ENCODE measurements at places on chromosomes 1 and 21. TPM values are rescaled to one million over a fixed set of nuclear protein-coding genes. Genes with fewer than 3 reads are reported as not detected.

The SHE gene
- polyA plus RNA-seq, result not detected

The POGK gene
- 19.4 TPM for polyA plus RNA-seq

The KRTAP13-2 gene
- not detected for polyA plus RNA-seq

The MATN1 gene
- polyA plus RNA-seq, result 1.3 TPM

The EFCAB7 gene
- 5.0 TPM for polyA plus RNA-seq

The LYPD8 gene
- polyA plus RNA-seq, result not detected

The KRTAP12-2 gene
- not detected for polyA plus RNA-seq

The MFSD2A gene
- polyA plus RNA-seq, result 0.65 TPM

The INTS11 gene
- 45.9 TPM for polyA plus RNA-seq

The CFAP57 gene
- 0.37 TPM for polyA plus RNA-seq

The TSTD1 gene
- polyA plus RNA-seq, result 740 TPM

DNA sequence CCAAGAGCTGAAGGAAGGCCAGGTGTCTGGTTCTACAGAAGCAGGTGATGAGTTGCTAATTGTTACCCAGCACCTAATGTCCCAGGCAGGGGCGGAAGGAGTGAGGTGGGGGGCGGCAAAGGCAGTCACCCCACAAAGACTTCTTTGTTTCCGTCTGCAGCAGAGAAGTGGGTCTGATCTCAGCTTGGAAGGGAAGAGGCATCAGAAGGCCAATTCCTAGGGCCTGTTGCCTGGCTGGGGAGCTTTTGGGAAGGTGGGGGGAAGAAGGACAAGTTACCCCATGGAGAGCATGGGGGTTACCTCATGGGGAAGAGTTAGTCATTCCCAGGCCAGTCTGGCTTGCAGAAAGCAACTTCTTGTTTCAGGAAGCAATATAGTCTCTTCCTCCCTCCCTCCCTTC is 10.9 kb downstream of the IGSF21 start:
- DNase-seq, result no peak

- no peak for DNase-seq
These were observed 61.6 kb upstream of the SLC45A1 start for GRCh38 chr1:8256321-8256720.

DNA sequence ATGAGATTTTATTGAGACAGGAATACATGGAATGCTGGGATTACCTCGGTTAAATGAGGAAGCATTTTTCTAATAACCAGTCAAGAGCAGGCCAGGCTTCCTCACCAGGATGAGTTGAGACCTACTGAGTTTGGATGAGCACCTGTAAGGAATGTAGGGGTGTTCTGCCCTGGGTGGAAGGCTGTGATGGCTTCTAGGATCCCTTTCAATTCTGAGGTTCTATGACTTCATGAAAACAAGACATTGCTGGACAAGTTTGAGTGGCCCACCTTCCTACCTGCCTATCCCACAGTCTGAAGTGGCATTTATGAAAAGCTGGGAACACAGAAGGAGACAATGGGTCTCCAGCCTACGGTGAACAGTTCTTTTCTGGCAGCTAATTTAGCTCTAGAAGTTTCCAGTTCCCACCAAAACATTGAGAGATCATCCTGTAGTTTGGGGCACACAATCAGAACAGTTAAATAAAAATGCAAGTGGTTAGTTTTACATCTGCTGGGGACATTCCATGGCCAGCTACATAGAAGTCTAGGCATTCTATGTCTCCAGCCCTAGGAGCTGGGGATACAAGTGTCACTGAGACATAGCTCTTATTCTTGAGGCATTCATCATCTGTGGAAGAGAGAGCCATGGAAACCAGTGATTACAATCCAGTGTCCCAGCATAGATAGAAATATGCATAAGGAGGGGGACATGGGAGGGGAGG is 51.3 kb upstream of the TSPAN2 start:
- DNase-seq, result no peak

- no peak for DNase-seq
These were observed 19.7 kb upstream of the HYI start for GRCh38 chr1:43473463-43473862.

DNA sequence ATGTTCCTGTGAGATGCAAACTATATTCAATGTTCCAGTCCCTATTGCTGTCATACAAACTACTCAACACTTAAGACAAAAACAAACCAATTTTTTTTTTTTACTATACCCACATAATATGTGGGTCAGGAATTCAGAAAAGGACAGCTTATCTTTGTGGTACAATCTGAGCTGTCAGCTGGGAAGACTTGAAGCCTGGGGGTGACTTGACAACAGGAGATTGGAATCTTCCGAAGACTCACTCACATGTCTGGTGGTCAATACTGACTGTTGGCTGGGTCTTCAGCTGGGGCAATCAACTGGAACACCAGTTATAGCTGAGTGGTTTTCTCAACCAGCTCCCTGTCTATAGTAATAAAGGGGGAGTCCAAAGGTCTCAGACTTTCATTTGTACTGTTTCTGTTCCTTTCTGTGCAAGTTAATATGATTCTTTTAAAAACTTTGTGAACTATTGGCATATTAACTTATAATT is 81.7 kb upstream of the ATP1B1 start:
- DNase-seq, result no peak

DNA sequence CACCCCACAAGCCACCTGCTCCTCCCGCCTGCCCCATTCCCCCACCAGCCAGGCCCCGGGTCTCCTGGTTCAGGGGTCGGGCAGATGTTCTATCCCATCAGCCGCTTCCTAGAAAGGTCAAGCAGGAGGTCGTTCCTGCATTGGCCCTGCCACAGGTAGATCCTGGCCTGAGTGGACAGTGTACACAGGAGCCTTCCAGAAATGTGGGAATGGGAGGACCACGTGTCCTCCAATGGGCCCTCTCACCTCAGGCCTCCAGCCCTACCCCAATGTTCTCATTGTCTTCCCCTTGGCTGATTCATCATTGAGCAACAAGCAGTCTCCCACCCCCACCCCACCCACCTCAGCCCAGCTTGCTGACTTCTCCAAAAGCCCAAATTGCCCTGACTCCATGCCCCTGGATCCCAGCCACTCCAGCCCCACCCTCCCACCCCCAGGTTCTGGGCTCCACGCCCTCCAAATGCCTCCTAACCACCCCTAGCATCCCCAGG is 2.1 kb downstream of the S100A16 start:
- DNase-seq, result no peak

- DNase-seq, result no peak
These were observed 6.1 kb downstream of the CYP4B1 start for GRCh38 chr1:46804926-46805325.

- DNase-seq, result no peak
These were observed 11.7 kb downstream of the LAX1 start for GRCh38 chr1:203776636-203777035.

GRCh38 chr1:143652744-143653428 is 318.9 kb downstream of the FAM72C start:
- DNase-seq, result no peak

GRCh38 chr1:224317383-224318045 is 12.5 kb downstream of the NVL start:
- no peak for DNase-seq

DNA sequence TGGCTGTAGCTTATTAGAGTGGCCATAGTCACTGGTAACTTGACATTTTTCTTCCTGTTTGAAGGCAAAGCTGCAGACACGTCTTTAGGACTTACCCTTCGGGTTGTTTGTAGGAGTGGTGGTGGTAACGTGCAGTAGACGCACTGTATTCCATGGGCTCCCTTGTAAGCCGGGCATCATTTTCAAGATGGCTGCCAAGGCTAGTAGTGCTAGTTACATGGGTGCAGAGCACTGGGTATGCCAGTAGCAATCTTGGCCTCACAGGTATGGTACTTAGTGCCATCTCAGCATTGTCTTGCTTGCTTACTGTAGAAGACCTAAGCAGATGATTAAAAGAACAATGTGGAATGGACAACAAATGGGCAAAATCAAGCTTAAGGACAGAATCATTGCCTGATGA is 1.9 kb downstream of the YBX1 start:
- DNase-seq, result no peak

GRCh38 chr1:2053217-2053616 is 3.0 kb downstream of the PRKCZ start:
- DNase-seq, result no peak

- no peak for DNase-seq
These were observed 64.5 kb downstream of the CD58 start for GRCh38 chr1:116506132-116507004.

- no peak for DNase-seq
These were observed 109.6 kb upstream of the BMP8A start for GRCh38 chr1:39381839-39382238.

DNA sequence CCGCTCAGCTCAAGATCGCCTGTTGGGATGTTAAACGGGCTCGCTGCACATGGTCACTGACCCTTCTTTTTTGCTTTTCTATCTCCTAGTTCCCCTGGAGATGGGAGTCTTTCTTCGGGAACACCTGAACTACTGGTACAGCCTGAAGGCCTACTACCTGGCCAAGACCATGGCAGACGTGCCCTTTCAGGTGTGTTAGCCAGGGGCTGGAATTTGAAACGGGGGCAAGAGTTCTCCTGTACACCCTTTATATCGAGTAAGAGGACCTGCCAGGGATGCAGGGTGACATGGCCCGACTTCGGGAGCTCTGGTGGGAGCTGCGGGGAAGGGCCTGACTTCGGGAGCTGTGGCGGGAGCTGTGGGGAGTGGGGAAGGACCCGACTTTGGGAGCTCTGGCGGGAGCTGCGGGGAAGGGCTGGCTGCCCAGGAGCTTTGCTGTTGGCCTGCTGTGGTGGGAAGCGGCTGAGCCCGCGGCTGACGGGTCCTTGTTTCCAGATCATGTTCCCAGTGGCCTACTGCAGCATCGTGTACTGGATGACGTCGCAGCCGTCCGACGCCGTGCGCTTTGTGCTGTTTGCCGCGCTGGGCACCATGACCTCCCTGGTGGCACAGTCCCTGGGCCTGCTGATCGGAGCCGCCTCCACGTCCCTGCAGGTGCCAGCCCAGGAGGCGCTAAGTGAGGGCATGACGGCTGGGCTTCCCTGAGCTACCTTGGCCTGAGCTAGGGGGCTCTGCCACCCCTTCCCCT is 24.0 kb downstream of the TFF3 start:
- DNase-seq, result no peak

DNA sequence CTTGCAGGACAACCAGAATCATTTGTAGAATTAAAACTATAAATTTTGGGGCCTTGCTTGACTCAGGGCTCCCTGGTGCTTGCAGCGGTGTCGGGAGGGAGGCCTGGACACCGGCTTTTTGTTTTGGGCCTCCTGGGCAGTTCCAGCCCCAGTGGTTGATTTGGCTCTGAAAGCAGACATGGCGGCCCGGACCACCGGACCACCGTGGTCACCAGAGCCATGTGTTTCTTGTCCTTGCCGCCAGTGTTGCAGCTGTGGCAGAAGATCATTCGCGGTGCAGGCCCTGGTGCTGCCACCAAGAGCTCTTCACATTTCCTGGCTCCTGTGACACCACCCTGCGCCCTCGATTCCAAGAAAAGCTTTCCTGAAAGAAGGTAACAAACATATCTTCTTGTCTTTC is 484.8 kb downstream of the BRINP3 start:
- no peak for DNase-seq

DNA sequence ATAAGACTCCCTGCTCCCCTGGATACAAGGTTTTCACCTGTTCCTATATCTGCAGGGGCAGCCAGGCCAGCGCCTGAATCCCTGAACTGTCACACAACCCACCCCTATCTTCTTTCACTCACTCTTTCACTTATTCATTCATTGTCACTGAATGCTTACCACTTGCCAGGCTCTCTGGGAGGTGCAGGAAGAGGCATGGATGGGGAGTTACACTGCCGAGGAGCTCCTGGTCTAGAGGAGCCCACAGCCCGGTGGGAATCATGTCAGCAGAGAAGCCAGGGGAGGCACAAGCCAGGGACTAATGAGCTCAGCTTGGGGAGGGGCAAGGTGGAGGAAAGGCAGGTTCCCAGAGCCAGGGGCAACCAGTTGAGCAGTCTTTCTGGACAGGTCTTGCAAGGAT is 155.8 kb downstream of the TRABD2B start:
- no peak for DNase-seq

- no peak for DNase-seq
These were observed 60.6 kb downstream of the GNG4 start for GRCh38 chr1:235588916-235589515.

GRCh38 chr1:227785805-227786671 is 29.4 kb upstream of the PRSS38 start:
- DNase-seq, result no peak

- DNase-seq, result no peak
These were observed 9.8 kb upstream of the F5 start for GRCh38 chr1:169595764-169596711.

DNA sequence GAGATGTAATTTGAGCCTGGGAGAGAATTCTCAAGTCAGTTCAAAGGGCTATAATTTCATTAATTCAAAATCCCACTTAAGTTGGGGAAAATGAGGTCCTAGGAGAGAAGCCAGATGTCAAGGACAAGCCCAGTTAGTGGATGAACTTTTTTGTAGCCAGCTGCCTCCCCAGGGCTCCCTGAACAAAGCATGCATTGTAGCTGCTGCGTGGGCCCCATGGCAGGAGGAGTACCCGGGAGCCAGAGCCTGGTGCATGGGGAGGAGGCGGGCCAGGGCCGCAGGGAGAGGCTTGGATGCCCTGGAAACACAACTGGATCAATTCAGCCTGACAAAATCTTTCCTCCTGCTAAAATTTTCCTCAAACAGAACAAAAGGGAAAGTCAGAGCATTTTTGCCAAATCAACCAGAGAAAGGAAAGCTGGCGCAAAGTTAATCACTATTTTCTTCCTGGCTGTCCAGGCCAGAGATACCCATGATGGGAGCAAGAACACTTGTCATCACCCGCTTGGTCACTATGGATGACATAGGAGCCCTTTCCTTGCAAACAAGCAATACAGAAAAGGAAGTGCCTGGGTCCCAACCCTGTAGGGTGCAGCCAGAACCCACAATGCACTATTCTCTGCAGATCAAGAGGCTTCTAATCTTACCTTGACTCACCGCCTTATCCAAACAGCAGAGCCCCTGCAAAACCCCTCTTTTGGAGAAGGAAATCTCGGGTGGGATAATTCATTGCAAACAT is 248.1 kb upstream of the RAB4A start:
- DNase-seq, result no peak

DNA sequence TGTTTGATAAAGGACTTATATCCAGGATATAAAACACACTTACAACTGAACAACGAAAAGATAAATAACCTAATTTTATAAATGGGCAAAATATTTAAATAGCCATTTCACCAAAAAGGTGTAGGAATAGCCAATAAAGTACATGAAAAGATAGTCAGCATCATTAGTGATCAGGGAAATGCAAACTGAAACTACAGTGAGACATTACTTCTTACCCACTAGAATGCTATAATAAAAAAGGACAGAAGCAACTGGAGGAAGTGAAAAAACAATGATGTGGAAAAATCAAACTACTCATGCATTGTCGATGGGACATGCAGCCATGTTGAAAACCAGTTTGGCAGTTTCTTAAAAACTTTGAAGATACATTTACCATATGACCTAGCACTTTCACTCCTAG is 43.4 kb upstream of the HSD3B1 start:
- DNase-seq, result no peak

GRCh38 chr1:5108740-5109139 is 454.3 kb downstream of the AJAP1 start:
- DNase-seq, result no peak

DNA sequence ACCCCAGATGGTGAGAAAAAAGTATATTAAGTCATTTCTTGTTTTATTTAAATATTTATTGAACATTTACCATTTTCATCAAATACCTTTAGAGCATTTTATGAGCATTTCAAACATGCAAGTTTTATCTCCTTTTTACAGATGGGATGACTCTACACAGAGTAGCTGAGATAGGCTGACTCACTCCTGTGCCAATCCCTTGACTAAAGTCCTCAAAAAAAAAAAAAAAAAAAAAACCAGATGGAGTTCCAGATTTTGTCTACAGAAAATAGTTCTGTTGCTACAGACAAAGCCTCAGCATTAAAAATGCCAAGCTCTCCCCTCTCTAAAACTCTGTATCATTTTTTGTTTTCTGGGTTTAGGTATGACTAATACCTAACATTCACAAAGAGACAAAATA is 303.0 kb upstream of the PLD5 start:
- DNase-seq, result no peak

- DNase-seq, result no peak
These were observed 113.5 kb downstream of the XCL2 start for GRCh38 chr1:168430321-168430720.
